ENCODE measurements at places on chromosomes 3 and 15. TPM values are rescaled to one million over a fixed set of nuclear protein-coding genes. Genes with fewer than 3 reads are reported as not detected.

The EFCAB12 gene
- 0.39 TPM for total RNA-seq

The CHRNA7 gene
- total RNA-seq: not detected

The IRAK2 gene
- 5.0 TPM for total RNA-seq

The GATA2 gene
- not detected for total RNA-seq

The FEZF2 gene
- not detected for total RNA-seq

The GPR27 gene
- 2.6 TPM for total RNA-seq

The TRIP4 gene
- 26.2 TPM for total RNA-seq

The COLQ gene
- total RNA-seq: 1.6 TPM

The SERPINI2 gene
- total RNA-seq: not detected

The WDR48 gene
- 44.7 TPM for total RNA-seq

The TMCC1 gene
- total RNA-seq: 18.6 TPM

The RBPMS2 gene
- not detected for total RNA-seq

The AADACL2 gene
- total RNA-seq: not detected

The SLC6A20 gene
- total RNA-seq: not detected

The GOLGA8M gene
- total RNA-seq: not detected

The STRIT1 gene
- total RNA-seq: not detected

The SENP2 gene
- 41.5 TPM for total RNA-seq

The STXBP5L gene
- total RNA-seq: not detected

The SAMMSON gene
- total RNA-seq: not detected

The RGMA gene
- total RNA-seq: 0.20 TPM

The MGLL gene
- total RNA-seq: 5.9 TPM

The CHRM5 gene
- not detected for total RNA-seq

The NRG4 gene
- total RNA-seq: not detected

The TF gene
- total RNA-seq: 0.26 TPM

The SCN10A gene
- not detected for total RNA-seq

The CCK gene
- not detected for total RNA-seq

The GATM gene
- 1.9 TPM for total RNA-seq

The FGD5 gene
- total RNA-seq: not detected

The ABHD17C gene
- 5.6 TPM for total RNA-seq

The AQP9 gene
- 0.22 TPM for total RNA-seq

The TMEM108 gene
- total RNA-seq: not detected

The MIX23 gene
- 175 TPM for total RNA-seq

The HRH1 gene
- total RNA-seq: 0.53 TPM

The LRRC15 gene
- not detected for total RNA-seq

The MAGEF1 gene
- total RNA-seq: 25.0 TPM

The MGA gene
- total RNA-seq: 40.1 TPM

Measured in CD8-positive, alpha-beta memory T cell (primary cell).